ENCODE measurements at places on chromosomes 1 and 21.
A peak's percentile ranks its signal among the peaks of the same experiment; 100 is the strongest.

GRCh38 chr1:153951801-153952200 lies 5.3 kb upstream of the DENND4B start:
- DNase-seq = no peak

DNA sequence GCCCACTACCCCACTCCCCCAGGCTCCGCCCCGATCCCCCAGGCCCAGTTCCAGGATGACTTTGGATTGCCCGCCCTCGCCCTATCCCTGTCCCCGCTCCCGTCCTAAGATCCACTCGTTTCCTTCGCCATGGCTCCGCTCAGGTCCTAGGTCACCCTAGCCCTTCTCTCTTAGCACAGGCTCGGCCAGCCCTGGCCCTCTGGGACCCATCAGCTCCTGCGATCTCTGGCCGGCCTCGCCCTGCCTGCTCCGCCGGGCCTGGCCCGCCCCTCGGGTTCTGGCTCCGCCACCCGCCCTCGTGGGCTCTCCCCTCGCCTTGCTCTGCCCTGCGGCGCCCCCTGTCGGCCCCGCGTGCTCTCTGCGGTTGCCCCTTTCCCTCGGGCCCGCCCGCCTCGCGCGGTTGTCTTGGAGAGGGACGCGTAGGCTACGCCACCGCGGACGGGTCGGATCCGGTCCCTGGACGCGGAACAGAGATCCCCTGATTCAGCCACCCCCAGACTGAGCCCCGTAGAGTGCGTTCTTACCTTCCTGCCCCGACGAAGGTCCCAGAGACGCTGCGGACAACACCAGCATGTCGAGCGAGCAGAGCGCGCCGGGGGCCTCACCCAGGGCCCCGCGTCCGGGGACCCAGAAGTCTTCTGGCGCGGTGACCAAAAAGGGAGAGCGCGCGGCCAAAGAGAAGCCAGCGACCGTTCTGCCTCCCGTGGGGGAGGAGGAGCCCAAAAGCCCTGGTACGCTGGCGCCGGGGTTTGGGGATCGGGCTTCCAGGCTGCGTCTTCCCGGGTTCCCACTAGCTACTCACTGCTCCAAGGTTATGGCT lies at the start of gene LRRC71:
Gene LRRC71 (plus strand): TSS at position 400 of the 820 bp plus-strand sequence. CDS start 172 bp downstream, at position 572.
- DNase-seq = peak; percentile 51

GRCh38 chr1:201941420-201942128 lies 4.8 kb downstream of the LMOD1 start:
- no peak for DNase-seq

DNA sequence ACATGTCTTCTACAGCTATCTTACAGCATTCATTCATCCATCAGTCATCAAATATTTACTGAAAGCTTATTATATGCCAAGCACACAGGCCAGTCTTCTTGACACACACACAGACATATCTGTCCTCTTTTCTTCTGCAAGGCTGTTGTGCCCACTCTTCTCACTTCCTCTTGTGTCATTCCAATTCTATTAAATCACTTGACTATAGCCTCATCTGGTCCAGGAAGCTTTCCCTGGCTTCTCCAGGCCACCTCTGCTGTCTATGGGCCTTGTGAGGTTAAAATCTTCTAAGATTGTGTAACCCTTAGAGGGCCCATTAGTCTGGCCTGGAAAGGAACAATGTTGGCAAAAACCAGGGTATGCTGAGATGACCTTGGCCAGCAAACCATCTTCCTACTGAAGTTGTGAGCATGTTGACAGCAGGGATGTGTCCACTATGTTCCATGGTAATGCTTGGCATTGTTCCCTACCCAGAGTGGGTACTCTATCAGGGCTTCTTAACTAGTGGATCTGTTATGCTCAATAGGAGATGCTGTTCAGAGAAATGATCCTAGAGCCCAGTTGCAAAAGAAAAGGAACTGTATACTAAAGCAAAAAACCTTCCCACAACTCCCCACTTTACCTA lies 5.3 kb downstream of the TRAF3IP3 start:
- no peak for DNase-seq

DNA sequence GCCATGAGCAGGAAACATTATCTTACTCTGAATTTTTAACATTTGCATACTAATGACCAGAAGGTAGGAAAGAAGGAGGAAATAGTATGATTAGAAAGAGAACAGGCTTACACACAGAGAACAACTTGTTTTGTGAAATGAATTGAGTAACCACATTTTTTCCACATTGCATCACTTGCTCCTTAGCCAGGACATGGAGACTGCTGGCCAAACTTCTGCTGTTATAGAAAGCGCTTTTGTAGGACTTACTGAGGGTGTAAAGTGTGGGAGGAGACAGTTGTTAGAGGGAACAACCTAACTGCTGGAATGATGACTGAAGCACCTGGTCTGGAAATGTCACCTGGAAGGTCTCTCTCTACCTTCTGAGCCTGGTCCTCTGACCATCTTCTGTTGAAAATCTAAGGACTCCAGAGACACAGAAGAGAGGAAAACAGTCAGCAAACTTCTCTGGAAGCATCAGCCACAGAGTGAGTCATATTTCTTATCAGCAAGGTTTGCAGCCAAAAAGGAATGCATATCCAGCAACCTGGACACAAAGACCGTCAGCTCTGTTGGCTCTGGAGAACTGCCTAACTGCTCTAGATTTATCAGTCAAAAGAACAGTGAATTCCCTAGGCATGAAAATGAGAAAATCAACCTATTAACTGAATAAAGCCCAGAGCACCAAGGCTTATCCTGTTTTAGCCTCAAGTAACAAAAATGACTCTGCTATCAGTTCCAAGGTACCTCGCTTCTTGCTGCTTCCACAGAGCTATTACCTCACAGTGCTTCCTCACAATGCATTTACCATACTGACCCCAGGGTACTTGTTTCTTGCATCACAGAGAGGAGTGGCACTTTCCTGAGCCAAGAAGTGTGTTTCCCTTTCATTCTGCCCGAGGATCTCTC lies 88.0 kb upstream of the SLFNL1 start:
- DNase-seq = no peak

- DNase-seq = no peak
These were observed 291.2 kb downstream of the PTPRC start for GRCh38 chr1:198929961-198930599.

DNA sequence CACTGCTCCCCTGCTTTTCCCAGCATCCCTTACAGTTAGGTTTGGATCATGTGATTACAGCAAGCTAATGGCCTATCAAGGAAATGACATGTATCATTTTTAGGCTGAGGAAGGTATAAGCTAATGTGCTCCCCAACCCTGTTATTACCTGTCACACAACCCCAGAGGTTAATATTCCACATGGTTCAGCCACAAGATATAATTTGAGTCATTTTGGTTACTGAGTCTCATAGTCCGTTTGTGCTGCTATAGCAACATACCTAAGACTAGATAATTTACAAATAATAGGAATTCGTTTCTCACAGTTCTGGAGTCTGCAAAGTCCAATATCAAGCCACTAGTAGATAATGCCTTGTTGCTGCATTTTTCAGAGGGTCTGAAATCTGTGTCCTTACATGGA lies 29.1 kb upstream of the SLC16A1 start:
- no peak for DNase-seq

DNA sequence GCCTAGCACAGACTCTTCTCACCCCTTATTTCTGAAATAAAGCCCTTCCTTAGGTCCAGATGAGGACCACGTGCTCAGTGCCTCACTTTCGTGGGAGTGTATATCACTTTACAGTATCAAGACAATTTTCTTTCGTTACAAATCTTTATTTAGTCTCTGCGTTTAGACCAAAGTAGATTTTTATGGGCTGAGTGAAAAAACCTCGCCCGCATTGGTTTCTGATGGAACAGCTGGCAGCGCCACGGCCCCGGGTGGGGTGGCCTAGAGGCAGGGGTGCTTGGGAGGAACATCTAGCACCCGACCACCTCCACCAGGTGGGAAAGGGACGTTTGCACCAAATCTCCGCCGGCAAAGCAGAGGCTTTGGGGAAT lies 7.6 kb downstream of the SIM2 start:
- DNase-seq = no peak

GRCh38 chr1:5738911-5739462 lies 253.2 kb downstream of the NPHP4 start:
- DNase-seq = no peak

- DNase-seq = no peak
These were observed 28.4 kb downstream of the EVI5 start for GRCh38 chr1:92756537-92756936.

DNA sequence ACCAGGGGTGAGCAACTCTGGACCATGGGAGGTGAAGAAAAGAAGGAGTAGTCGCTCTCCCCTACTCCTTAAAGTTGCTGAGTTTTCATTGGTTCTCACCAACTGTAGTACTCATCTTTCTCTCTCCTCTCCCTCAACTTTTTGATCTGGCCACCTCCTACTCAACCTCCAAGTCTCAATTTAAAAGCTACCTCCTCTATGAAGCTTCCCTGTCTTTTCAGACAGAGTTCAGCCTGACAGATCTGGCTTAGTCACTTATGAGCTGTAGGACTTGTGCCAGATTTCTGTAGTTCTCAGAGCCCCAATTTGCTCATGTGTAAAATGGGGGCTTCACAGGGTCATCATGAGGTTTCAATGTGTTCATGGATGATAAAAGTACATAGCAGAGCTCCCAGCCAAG lies 34.5 kb upstream of the HTR1D start:
- DNase-seq = no peak

- DNase-seq = no peak
These were observed 218.8 kb upstream of the CAMK1G start for GRCh38 chr1:209364716-209365115.

DNA sequence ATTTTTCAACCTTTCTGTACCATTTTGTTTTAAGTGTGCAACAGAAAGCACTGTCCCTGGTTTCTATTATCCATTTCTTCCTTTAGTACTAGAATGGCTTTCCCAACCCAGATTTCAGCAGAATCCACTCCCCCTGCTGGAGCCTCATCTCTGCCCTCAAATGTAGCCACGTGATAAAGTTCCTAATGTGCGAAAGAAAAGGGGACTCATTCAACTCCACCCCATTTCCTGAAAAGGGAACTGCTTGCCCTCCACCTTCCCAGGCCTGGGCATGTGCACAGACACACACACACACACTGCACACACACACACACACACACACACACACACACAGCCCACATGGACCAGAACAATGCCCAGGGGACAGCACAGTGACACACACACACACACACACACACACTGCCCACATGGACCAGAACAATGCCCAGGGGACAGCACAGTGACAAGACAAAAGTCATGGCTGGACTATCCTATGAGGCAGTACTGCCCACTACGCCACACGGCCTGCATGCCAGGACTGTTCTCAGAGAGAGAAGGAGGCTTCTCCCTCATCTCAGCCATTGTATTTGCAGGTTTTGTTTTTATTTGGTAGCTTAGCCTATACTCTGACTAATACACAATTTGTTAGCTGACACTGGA lies 33.2 kb downstream of the PACC1 start:
- no peak for DNase-seq

DNA sequence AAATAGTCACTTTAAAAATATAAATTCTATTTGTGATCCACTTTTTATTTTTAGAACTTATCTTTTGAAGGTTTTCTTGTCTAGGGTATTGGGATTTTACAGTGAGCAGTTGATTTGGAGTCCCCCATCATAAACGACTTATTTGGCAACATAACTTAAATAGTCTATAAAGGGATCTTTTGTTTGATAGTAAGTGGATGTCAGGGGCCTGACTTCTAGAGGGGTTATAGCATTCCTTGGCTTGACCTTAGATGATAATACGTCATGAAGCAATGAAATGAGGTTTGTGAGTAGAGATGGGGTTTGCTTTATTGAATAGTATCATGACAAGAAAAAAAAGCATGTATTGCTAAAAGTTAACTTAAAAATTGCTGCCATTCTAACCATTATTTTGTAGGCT lies 17.8 kb downstream of the VPS45 start:
- no peak for DNase-seq

- DNase-seq = no peak
These were observed 89.7 kb downstream of the PBX1 start for GRCh38 chr1:164648636-164649035.

GRCh38 chr1:114235960-114236359 lies 82.3 kb upstream of the SYT6 start:
- no peak for DNase-seq

GRCh38 chr1:118183586-118183985 lies 1.4 kb downstream of the SPAG17 start:
- DNase-seq = no peak

- no peak for DNase-seq
These were observed 126.5 kb upstream of the TNFSF4 start for GRCh38 chr1:173333581-173333980.

DNA sequence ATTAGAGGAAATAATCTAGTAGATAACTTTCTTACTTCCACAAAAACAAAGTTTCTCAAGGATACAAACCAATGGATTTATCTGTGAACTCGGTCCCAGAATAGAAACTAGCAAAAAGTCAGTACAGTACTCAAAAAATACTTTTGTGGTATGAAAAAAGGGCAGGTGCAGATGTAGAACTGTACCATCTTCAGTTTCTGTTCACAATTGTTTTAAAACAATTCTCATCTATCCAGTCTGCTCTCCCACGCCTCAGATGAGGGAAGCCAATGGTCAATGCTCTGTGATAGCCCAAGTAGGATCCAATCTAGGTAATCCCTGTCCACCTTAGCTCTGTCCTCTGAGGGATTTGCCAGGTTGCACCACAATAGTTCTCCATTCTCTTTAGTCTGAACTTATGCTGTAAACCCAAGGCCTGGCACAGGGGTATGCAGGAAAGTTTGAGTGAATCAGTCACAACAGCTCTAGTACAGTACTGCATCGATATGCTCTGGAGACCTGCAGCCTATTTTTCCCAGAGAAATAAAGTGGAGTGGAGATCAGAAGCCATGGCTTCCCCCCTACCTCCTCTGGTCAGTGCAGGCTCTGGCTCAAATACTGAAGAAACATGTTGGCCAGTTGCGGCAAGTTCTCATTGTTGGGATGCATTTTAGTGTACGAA lies 1.4 kb downstream of the KTI12 start:
- no peak for DNase-seq

DNA sequence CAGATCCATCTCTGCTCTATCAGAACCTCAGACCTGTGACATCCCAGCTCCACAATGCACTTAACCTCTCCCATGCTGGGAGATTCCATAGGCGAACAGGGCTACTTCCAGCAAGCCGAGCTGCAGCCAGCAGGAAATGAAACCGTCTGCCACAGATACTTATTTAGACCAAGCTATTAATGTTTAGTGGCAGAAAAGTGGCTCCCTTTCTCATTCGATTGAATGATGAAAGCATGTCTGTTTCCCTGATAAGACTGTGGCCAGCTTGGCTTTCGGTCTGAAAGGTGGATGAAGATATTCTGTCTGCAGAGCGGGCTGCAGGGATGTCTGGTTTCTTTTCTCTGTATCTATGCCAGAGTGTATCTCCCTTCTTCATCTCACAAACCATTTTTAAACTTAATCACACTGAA lies 146.4 kb downstream of the GREM2 start:
- DNase-seq = no peak

- DNase-seq = peak; percentile 4
These were observed 1.1 kb downstream of the NMNAT2 start for GRCh38 chr1:183416850-183417771.
